Right lung (tissue), 10 donors: ENCODE measurements at places on chromosomes 16 and 17. TPM values are rescaled to one million over a fixed set of nuclear protein-coding genes. Genes with fewer than 3 reads are reported as not detected.

The SENP3 gene
- 62.7 TPM for polyA plus RNA-seq

The CHST5 gene
- 1.0 TPM for polyA plus RNA-seq

The TMC8 gene
- polyA plus RNA-seq = 6.6 TPM

The SRL gene
- polyA plus RNA-seq = 4.4 TPM

The CSH1 gene
- polyA plus RNA-seq = 0.57 TPM
